ENCODE measurements at places on chromosomes 13 and 19. TPM values are rescaled to one million over a fixed set of nuclear protein-coding genes. Genes with fewer than 3 reads are reported as not detected.

DNA sequence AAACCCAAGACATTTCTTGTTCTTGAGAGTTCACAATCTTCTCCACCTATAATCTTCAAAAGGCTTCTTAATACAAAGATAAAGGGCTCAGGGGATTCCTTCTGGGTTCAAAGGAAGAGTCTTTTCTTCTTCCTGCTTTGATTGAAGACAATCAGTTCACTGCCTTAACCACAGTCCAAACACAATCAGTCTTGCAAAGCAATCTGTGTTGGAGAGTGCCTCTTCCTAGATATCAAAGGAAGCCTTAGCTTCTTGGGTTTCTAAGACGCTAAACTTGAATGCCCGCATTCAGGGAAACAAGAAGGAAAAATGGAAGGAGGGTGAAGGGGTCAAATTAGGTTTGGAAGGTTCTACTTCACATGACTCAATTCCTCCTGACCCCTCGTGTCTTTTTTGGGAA, 27.2 kb downstream of the RANBP3 start:
- H3K27ac ChIP-seq: peak overlapping the region; percentile 96
- H3K36me3 ChIP-seq: peaks cover 34% of the 10 kb centered on the region
- H3K4me3 ChIP-seq: no peak overlapping the region
- H3K4me1 ChIP-seq: peaks cover 92% of the 10 kb centered on the region
- no peaks in the 10 kb centered on the region for H3K27me3 ChIP-seq
- no peak for DNase-seq

- no peak overlapping the region for H3K4me3 ChIP-seq
- no peaks in the 10 kb centered on the region for H3K4me1 ChIP-seq
- no peak overlapping the region for H3K27ac ChIP-seq
- peaks cover 9% of the 10 kb centered on the region for H3K27me3 ChIP-seq
- no peaks in the 10 kb centered on the region for H3K36me3 ChIP-seq
Observed at GRCh38 chr13:75255147-75255546, 226.8 kb downstream of the TBC1D4 start.

GRCh38 chr19:48645620-48646000, 377 bp downstream of the CA11 start:
- peaks cover 31% of the 10 kb centered on the region for H3K4me1 ChIP-seq
- no peaks in the 10 kb centered on the region for H3K36me3 ChIP-seq
- H3K4me3 ChIP-seq: peak overlapping the region; percentile 78
- peak; percentile 19 for DNase-seq

DNA sequence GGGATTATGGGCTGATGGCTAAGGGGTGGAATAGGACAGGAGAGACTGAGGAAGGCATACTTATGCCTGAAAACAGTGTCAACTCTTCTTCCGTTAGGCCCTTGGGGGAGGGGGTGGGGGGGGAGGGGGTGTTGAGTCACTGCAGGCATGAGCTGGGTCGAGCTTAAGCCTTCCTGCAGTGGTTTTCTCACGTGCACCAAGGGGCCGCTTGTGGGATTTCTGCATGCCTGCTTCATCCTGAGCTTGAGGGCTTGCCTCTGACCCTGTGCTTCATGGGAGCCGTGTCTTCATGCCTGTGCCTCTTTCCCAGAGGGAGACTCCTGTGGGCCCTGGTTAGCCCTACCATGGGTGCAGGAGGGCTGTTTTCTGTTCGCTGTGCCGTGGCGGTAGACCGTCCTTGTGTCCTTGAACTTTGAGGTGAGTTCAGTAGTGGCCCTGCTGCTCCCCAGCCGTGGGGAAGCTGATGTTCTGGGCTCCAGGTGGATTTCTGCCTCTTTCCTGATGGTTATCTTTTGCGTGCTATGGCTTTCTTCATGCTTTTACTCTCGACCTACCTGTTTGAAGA, 186.1 kb downstream of the PCCA start:
- no peaks in the 10 kb centered on the region for H3K4me1 ChIP-seq
- no peak overlapping the region for H3K4me3 ChIP-seq
- DNase-seq: no peak
- H3K36me3 ChIP-seq: no peaks in the 10 kb centered on the region
- no peaks in the 10 kb centered on the region for H3K27me3 ChIP-seq

GRCh38 chr13:103884101-103884723, 818.0 kb upstream of the SLC10A2 start:
- no peak for DNase-seq
- no peaks in the 10 kb centered on the region for H3K4me1 ChIP-seq
- H3K27me3 ChIP-seq: no peaks in the 10 kb centered on the region
- H3K27ac ChIP-seq: no peak overlapping the region
- no peak overlapping the region for H3K4me3 ChIP-seq
- H3K36me3 ChIP-seq: no peaks in the 10 kb centered on the region

DNA sequence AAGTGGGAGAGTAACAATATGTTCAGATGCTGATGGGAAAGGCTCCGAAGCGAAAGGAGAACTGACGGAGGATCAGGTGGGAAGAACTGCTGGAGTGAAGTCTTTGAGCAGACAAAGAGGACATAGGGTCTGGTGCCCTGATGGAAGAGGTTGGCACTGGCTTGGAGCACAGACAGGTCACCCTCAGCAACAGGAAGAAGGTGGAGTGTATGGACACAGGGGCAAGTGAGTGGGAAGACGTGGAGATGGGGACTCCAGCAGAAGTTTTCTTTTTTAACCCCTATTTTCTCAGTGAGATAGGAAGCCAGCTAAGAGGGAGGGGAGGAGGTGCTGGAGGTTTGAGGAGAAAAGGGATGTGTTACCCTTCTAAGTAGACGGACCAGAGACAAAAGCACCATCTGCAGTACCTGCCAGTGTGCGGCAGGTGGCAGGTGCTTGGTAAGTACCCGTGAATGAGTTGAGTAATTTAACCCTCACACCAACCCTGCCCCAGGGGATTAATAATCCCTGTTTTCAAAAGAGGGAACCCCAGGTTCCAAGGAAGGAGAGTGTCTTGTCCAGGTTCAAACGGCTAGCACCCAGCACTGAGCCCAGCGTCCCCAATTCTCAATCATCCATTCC, 11.2 kb downstream of the HAS1 start:
- no peaks in the 10 kb centered on the region for H3K27me3 ChIP-seq
- no peaks in the 10 kb centered on the region for H3K36me3 ChIP-seq

GRCh38 chr13:110912651-110913051, 2.2 kb downstream of the ANKRD10 start:
- no peak for DNase-seq
- peaks cover 23% of the 10 kb centered on the region for H3K36me3 ChIP-seq
- H3K27ac ChIP-seq: peak overlapping the region; percentile 90
- H3K4me3 ChIP-seq: peak overlapping the region; percentile 85
- peaks cover 62% of the 10 kb centered on the region for H3K4me1 ChIP-seq

DNA sequence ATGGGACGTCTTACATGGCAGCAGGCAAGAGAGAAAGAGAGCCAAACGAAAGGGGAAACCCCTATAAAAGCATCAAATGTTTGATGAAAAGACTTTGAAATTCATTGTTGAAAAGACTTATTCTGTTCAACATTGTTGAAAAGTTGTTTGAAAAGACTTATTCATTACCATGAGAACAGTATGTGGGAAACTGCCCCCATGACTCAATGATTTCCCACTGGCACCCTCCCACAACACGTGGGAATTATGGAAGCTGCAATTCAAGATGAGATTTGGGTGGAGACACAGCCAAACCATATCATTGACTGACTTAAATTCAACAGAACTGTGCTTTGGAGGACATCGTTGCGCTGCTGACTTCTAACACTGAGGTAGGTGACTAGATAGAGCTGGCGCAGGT, 48.0 kb upstream of the RCBTB2 start:
- H3K27ac ChIP-seq: no peak overlapping the region
- H3K4me3 ChIP-seq: no peak overlapping the region
- no peak for DNase-seq
- peaks cover 6% of the 10 kb centered on the region for H3K27me3 ChIP-seq
- H3K36me3 ChIP-seq: no peaks in the 10 kb centered on the region
- peaks cover 2% of the 10 kb centered on the region for H3K4me1 ChIP-seq

- no peak overlapping the region for H3K4me3 ChIP-seq
- H3K27ac ChIP-seq: no peak overlapping the region
- no peaks in the 10 kb centered on the region for H3K4me1 ChIP-seq
- no peaks in the 10 kb centered on the region for H3K36me3 ChIP-seq
Observed at GRCh38 chr13:79663435-79663834, 182.5 kb downstream of the NDFIP2 start.

DNA sequence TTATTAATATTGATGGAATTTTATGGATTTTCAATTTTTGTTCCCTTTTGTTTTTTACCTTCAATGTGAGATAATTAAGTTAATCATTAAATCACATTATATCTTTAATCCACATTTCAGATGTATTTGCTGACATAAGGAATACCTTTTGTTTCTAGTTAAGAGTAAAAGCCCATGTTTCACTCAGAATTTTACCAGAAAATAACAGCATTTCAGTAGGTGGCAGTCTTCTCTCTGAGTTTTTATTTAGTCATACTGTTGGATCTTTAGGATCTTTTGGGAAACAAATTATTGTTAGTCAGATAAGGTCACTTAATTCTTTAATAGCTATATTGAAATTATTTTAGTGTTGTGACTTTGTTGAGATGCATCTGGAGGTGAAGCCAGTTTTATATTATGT, 67.9 kb downstream of the NDFIP2 start:
- no peaks in the 10 kb centered on the region for H3K27me3 ChIP-seq
- DNase-seq: no peak
- no peak overlapping the region for H3K4me3 ChIP-seq
- H3K36me3 ChIP-seq: peaks cover 15% of the 10 kb centered on the region

DNA sequence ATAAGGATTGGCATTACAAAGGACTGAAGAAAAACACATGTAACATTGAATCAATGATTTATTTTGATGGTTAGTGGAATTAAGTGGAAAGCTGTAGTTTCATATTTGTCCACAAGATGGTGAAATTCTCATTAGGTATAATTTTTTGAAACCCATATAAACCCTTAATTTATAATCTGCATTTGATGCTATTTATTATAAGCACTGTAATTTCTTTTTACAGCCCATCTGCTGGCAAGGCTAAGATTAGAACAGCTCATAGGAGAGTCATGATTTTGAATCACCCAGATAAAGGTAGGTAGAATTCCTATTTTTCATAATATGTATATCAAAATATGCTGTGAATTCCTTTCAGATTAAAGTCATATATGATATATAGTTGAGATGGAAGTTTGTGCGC, 62.2 kb downstream of the DNAJC15 start:
- peaks cover 21% of the 10 kb centered on the region for H3K36me3 ChIP-seq
- H3K27ac ChIP-seq: no peak overlapping the region
- DNase-seq: no peak
- H3K4me3 ChIP-seq: no peak overlapping the region
- no peaks in the 10 kb centered on the region for H3K27me3 ChIP-seq

GRCh38 chr13:67023130-67023876, 206.8 kb downstream of the PCDH9 start:
- no peaks in the 10 kb centered on the region for H3K4me1 ChIP-seq
- no peak overlapping the region for H3K4me3 ChIP-seq
- H3K27me3 ChIP-seq: no peaks in the 10 kb centered on the region
- no peak for DNase-seq
- no peak overlapping the region for H3K27ac ChIP-seq
- no peaks in the 10 kb centered on the region for H3K36me3 ChIP-seq

DNA sequence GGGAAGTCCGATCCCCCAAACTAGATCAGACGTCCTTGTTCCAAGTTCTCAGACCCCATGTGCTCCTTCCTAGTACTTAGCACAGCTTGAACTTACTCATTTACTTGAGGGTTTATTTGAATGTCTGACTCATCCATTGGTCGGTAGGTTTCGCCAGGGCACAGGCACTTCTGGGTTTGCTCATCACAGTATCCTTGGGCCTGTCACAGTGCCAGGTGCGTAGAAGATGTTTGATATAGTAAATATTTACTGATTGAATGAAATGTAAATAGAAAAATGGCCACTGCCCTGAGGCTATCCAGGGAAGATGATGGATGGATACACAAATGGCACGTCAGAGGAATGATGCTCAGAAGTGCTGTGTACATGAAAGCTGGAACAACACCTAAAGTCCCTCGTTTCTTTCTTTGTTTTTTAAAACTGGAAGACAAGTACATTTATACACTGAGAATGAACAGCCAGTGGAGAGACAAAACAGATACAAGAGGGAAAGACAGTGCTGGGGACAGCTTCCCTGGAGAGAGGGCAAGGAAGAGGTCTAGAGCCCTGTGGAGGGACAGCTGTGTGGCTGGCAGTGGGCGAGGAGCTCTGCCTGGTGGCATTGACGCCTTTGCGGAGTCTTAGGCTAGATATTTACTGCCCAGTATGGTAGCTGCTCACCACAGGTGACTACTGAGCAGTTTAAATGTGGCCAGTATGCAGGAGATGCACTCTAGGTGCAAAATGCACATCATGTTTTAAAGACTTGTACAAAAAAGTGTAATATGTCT, 31.2 kb upstream of the KL start:
- no peak overlapping the region for H3K4me3 ChIP-seq
- peaks cover 8% of the 10 kb centered on the region for H3K27me3 ChIP-seq
- H3K36me3 ChIP-seq: no peaks in the 10 kb centered on the region
- H3K4me1 ChIP-seq: peaks cover 5% of the 10 kb centered on the region
- DNase-seq: no peak

DNA sequence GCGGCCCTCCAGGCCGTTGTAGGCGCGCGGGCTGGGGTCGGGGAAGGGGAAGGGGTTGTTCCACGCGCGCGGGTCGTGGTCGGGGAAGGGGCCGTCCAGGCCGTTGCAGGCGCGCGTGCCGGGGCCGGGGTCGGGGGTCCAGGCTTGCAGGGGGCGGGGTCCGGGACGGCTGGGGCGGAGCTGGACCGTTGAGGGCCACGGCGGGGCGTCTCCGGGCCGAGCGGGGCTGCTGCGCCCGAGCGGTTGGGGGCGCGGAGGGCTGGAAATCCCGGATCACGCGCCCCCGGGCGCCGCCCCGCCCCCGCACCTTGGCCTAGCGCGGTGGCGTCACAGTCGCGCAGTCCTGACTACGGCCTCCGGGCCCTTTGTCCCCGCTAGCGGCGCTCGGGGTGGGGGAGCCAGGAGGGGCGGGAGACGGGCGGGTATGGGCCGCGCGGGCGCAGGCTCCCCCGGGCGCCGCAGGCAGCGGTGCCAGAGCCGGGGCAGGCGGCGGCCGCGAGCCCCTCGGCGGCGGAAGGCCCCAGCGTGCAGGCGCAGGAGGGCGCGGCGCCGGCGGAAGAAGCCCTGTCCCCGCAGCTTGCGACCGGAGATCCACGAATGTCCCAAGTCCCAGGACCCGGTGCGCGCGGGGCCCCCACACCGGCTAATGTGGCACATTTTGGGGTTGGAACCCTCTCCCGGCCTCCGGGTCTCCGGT, 665 bp downstream of the GPX4 start:
- DNase-seq: peak; percentile 68
- peak overlapping the region; percentile 59 for H3K27ac ChIP-seq
- peaks cover 9% of the 10 kb centered on the region for H3K36me3 ChIP-seq
- peaks cover 48% of the 10 kb centered on the region for H3K4me1 ChIP-seq

DNA sequence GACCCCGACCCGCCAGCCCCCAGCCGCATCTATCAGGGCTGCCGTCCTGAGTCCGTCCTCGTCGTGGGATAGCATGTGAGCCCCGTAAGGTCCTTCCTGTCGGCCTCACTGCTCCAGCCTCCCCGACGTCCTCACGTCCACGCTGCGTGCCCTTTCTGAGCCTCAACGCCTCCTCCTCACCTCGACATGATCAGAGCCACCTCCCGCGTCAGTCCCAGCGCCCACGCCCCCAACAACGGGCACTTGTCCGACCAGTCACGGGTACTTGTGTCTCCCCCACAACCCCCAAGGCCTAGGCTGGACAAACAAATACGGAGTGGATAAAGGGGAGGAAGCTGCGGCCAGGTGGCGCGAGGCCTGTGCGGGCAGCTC, 665 bp downstream of the ZNF497 start:
- H3K27me3 ChIP-seq: no peaks in the 10 kb centered on the region
- peaks cover 11% of the 10 kb centered on the region for H3K4me1 ChIP-seq
- DNase-seq: peak; percentile 42
- peak overlapping the region; percentile 93 for H3K4me3 ChIP-seq

Gene GNG7
- 1.1 TPM for total RNA-seq

Gene TSSK6
- total RNA-seq: 4.5 TPM

Gene ATP8B3
- total RNA-seq: 8.4 TPM

Gene PSG4
- not detected for total RNA-seq

Gene TNFRSF19
- total RNA-seq: not detected

Gene P2RY11
- 12.2 TPM for total RNA-seq

Gene SMIM44
- not detected for total RNA-seq

Gene KIR3DL1
- not detected for total RNA-seq

Gene CGB5
- not detected for total RNA-seq

Gene ZNF69
- 0.95 TPM for total RNA-seq

All from activated naive CD4-positive, alpha-beta T cell treated with anti-CD3 and anti-CD28 coated beads for 36 hours (primary cell).